ENCODE measurements at places on chromosomes 5 and 9.

GRCh38 chr5:110853267-110853666 lies 114.5 kb downstream of the SLC25A46 start:
- no peak for DNase-seq

- no peak for DNase-seq
Observed at GRCh38 chr5:115453391-115454095, 91.0 kb downstream of the FEM1C start.

GRCh38 chr5:154868702-154869101 lies 10.3 kb downstream of the CNOT8 start:
- no peak for DNase-seq

- DNase-seq = no peak
Observed at GRCh38 chr9:98324801-98325200, 69.4 kb upstream of the TBC1D2 start.

GRCh38 chr5:58761407-58761806 lies 178.5 kb downstream of the RAB3C start:
- DNase-seq = no peak

GRCh38 chr5:24365406-24365805 lies 279.4 kb downstream of the CDH10 start:
- DNase-seq = no peak

GRCh38 chr9:82419696-82420486 lies 431.3 kb downstream of the SPATA31D1 start:
- DNase-seq = no peak

DNA sequence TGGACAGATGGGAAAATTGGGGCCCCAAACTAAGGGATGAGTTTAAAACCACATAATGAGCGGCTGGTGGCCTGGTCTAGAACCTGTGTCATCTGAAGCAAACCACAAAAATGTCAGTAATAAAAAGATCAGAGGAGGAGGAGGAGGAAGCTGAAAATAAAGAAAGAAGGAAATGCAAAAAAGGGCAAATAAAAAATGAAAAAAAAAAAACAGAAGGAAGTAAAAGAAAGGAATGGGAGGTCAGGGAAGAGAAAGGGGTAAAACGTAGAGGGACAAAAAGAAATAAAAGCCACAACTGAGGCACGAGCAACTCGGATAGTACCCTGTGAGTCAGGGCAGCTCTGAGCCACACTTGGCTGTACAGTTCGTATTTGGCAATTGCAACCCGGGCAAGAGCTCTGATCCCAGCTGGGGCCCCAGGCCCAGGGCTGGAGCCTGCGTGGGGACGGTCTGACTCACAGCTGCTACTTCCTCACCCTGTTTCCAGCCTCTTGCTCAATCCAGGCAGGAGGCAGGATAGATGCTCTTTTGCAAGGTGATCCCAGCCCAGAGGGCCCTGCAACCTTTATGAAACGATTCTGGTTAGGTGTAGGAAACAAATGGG lies 137.9 kb upstream of the TRIM32 start:
- no peak for DNase-seq

GRCh38 chr5:149046196-149046829 lies 16.5 kb downstream of the SH3TC2 start:
- DNase-seq = no peak

DNA sequence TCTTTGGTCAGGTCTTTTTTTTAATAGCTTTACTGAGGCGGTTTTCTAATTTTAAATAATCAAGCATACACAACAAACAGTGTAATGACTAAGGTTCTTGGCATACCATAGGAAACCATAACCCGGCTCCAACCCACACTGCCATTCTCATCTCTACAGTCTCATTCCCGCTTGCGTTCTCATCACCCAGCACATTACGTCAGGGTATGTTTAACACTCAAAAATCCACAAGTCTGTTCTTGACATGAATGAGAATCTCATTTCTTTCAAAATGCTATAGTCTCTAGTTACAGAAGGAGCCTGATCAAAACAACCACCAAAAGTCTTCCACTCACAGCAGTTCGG lies 505 bp downstream of the C5orf34 start:
- no peak for DNase-seq

GRCh38 chr5:150119421-150120061 lies 33.2 kb upstream of the CSF1R start:
- no peak for DNase-seq

DNA sequence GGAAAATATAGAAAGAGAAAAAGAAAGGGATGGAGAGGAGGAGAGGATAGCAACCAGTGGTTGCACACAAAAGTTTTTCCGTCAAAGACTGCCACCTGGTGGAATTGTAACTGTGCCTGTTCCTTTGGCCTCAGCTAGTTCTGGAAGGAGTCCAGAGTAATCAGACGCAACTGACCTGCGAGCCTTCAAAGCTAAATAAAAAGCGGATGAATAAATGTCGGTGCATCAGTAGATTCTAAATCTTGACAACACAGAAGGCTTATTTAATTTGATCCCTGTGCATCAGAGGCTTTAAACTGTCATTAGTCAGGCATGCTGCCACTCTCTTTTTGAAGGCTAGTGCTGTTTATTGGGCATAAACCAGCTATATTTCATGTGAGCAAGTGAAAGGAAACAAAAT lies 132.9 kb upstream of the ACO1 start:
- peak; percentile 26 for DNase-seq

GRCh38 chr5:150487199-150488061 lies 20.5 kb upstream of the NDST1 start:
- peak; percentile 8 for DNase-seq

GRCh38 chr9:101126556-101126955 lies 98.0 kb downstream of the PLPPR1 start:
- no peak for DNase-seq

GRCh38 chr5:90473396-90474234 lies 956 bp downstream of the MBLAC2 start:
- peak; percentile 63 for DNase-seq

DNA sequence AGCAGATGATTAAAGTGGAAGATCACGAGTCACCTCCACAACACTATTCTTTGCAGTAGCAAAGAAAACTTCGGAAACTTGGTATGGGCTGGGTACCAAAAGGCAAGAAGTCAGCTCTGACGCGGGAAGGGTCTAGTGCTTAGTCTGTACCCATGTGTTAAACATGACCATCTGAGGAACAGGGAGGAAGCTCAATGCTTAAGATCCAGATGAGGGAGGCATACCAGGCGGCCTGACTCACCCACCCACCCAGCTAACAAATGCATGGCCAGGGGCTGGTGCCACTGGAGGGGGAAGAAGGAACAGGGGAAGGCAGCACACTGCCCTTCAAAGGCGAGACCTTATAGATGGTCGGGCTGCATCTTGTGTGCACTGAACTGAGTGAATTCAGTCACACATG lies 41.8 kb downstream of the CAMSAP1 start:
- DNase-seq = no peak

DNA sequence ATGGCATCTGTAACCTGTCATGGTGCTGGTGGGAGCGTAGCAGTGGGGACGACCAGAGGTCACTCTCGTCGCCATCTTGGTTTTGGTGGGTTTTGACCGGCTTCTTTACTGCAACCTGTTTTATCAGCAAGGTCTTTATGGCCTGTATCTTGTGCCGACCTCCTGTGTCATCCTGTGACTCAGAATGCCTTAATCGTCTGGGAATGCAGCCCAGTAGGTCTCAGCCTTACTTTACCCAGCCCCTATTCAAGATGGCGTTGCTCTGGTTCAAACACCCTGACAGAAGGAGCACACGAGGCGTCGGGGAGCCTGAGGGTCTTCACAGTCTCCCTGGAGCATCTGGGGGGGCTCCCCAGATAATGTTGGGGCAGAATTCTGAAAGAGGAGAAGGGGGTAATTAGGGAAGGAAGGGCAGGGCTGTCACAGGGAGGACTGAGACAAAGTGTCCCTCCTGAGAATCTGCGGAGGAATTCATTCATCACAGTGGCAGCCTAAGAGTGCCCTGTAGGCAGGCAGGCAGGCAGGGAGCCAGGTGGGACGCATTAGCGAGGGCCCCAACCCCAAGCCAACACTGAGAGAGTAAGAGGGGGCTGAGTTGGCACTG lies 21.3 kb upstream of the NCS1 start:
- no peak for DNase-seq

DNA sequence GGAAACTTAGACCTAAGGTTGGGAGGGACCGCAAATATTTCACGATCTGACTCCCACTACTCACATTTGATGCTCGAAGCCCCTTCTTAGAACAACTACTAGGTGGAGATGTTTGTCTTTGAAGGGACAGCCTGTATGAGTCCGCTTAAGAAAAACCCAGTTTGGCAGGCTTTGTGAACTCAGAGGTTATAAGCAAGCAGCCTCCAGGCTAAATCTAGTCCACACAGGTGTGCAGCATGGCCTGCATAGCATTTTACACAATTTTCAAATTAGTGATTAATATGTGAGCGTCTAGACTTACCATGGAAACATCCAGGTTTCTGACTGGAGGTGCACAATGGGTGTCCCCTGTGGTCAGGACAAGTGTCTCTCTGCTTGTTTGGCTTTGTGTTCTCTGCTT lies 127.1 kb downstream of the KIF4B start:
- DNase-seq = peak; percentile 18

DNA sequence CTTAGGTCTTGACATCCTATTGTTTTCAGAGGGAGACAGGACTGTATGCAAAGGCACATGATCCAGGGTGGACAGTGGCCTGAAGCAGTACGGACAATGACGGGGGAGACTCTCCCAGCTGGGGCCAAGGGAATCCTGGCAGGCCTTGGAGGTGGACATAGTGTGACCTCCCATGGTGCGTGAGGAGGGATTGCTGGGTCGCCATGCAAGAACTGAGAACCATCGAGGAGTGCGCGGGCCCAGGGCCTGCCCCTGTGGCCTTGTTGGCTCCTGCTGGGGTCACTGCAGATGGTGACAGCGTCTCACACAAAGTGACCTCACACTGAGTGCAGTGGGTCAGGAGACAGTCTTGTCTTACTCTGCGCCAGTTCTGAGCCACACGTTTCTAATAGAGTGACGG lies 192.4 kb downstream of the GADD45G start:
- DNase-seq = no peak

DNA sequence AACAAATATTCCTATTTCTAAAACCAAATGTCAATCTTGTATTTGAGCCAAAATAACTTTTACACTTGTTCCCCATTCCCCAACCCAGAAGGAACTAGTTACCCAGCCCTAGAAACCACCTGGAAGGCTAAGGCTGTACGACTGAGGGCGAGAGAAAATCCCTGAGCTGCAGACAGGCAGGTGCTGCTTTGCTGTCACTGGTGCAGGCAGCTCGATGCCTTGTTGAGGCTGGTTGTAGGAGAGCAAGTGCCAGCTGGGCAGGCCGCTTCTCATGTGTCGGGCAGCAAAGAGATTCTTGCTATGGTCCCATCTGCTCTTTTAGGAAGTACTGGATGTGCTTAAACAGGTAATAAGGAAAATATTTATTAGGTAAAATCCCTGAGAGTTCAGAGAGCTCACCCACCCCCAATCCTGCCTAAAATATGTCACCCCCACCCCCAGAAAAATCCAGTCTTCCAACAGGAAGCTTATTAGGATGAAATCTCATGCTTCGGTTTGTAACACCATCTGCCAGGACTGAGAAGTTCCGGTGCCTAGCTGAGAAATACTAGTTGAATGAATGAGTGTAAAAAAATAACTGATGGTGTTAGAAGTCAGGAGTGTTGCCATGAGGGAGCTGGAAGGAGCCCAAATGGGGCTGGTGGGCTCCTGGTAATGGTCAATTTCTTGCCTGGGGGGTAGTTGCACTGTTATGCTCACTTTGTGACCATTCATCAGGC lies 91.1 kb upstream of the DMRT1 start:
- DNase-seq = peak; percentile 48

GRCh38 chr5:132215329-132215728 lies 12.3 kb downstream of the P4HA2 start:
- no peak for DNase-seq

DNA sequence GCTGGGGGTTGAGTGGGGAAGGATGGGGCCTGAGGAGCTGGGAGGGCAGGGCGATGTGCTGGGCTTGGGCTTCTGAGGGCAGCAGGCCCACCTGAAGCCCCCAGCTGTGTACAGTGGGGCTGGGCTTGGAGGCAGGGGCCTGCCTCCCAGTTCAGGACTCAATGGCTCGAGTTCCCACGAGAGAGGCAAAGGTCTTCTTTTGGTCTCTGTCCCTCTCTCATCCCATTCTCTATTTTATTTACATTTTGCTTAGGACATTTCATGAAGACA lies 180.6 kb downstream of the MACROH2A1 start:
- DNase-seq = no peak

GRCh38 chr5:112338681-112339337 lies 80.3 kb downstream of the EPB41L4A start:
- peak; percentile 15 for DNase-seq

DNA sequence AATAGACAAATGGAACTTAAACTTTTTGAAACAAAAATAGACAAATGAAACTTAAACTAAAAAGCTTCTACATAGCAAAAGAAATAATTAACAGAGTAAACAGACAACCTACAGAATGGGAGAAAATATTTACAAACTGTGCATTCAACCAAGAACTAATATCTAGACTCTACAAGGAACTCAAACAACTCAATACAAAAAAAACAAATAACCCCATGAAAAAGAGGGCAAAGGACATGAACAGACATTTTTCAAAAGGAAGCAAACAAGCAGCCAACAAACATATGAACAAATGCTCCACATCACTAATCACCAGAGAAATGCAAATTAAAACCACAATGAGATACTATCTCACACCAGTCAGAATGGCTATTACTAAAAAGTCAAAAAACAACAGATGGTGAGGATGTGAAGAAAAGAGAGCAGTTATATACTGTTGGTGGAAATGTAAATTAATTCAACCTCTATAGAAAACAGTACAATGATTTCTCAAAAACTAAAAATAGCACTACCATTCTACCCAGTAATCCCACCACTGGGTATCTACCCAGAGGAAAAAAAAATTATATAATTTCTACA lies 170.8 kb upstream of the RGMB start:
- DNase-seq = no peak

- DNase-seq = peak; percentile 53
Observed at GRCh38 chr9:94928691-94929368, 202.3 kb downstream of the AOPEP start.

DNA sequence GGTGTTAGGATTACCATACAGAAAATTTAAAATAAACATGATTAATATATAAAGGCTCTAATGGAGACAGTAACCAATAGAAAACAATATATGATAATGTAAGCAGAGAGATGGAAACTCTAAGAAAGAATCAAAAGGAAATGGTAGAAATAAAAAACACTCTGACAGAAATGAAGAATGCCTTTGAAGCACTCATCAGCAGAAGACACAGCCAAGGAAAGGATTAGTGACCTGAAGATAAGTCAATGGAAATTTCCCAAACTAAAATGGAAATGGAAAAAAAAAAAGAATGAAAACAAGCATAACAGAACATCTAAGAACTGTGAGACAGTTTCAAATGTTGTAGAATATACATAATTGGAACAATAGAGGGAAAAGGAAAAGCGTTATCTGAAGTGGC lies 302.6 kb downstream of the DRD1 start:
- DNase-seq = no peak

DNA sequence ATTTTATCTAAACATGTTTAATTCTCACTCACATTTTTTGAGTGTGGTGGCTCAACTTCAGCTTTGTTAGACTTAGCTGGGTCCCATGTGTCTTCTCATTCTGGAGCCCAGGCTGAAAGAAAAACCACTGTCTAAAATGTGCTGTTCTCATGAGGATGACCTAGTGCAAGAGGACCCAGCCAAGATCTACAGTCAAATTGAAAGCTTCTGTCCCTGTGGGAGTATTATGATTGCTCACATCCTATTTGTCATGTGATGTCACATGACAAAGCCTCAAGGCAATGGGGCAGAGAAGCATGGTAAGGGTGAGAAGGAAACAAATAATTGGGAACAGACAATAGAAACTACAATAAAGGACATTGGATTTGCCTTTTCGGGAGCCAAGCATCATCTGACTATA lies 113.4 kb upstream of the ASTN2 start:
- no peak for DNase-seq

Data from NCI-H1417 (cell line).